ENCODE measurements at places on chromosomes 4 and X. TPM values are rescaled to one million over a fixed set of nuclear protein-coding genes. Genes with fewer than 3 reads are reported as not detected.

FRMD7 gene
- 0.09 TPM for total RNA-seq

MAGEA1 gene
- total RNA-seq, result 0.14 TPM

MRFAP1 gene
- total RNA-seq, result 84.8 TPM

L1CAM gene
- 0.28 TPM for total RNA-seq

Data from smooth muscle cell of bladder (primary cell).